NCI-H748 treated with DMSO at 0.1 percent for 48 hours (cell line): ENCODE measurements at places on chromosomes 5 and 9.

- DNase-seq: no peak
Observed at GRCh38 chr9:108991479-108991878, 21.8 kb downstream of the CTNNAL1 start.

DNA sequence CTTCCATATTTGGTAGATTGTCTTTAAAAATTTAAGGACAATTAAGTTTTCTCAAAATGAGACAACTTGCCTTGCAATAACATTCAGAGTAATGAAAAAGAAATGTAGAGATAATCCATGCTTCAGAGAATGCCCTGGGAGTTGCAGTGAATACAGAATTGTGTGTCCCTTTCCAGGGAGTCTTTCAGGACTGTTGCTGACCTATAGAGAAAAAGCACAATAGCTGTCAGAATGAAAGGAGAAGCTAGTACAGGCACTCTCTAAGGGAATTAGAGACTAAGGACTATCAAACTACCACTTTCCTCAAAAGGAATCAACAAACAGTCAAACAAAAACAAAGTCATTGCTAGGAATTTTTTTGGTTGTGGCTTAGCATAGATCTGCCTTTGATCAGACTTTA, 93.0 kb downstream of the CCDC192 start:
- DNase-seq: no peak

DNA sequence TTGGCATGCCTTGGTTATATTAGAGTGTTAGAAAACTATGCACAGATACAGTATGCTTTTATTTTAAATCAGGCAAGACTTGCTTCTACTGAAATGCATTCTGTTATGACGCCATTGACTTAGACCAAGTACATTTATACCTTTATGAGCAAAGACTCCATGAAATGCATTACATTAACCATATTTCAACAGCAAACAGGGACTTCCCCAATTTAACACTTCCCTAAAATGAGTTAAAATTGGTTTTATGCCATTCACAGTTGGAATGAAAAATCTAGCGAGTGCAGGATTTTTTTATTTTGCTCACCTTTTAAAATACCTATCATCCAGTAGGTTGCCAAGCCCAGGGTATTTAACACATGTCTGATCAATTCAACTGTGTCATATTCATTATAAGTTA, 272.1 kb upstream of the IZUMO3 start:
- DNase-seq: no peak

GRCh38 chr5:66757219-66757833, 161.1 kb downstream of the MAST4 start:
- DNase-seq: peak; percentile 74

GRCh38 chr9:136245219-136246150, at the start of gene QSOX2:
TSS of gene QSOX2 (minus strand) at chr9:136245812. CDS start at chr9:136245803, 9 bp downstream.
- DNase-seq: peak; percentile 60

GRCh38 chr9:133103183-133103986, 17.7 kb downstream of the RALGDS start:
- no peak for DNase-seq

- no peak for DNase-seq
Observed at GRCh38 chr5:57360871-57361270, 121.7 kb downstream of the ACTBL2 start.

DNA sequence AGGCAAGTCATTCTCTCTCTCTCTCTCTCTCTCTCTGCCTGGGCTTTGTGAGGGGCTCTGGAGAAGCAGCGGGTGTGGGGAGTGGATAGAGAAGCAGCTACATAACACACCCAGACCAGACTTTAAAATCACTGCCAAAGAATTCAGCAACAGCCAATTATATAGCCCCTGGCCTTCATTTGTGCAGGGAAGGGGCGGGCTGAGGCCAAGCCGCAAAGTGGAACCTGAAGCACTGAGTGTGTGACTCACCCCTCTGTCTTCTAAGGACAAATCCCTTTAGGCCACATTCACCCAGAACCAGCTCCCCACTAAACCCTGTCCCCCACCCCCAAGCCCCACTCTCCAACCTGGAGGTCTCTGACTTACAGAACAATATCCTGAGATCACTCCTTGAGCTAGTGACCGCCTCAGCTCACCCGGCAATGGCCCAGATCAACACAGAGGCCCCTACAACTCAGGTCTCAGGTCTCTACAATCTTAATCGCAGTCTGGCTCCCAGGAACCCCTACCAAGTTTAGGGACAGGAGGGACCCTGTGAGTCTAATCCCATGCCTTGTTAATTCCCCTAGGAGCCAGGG, 6.0 kb downstream of the B4GALT1 start:
- no peak for DNase-seq

- no peak for DNase-seq
Observed at GRCh38 chr9:117072216-117072615, 342.6 kb downstream of the ASTN2 start.

GRCh38 chr5:140883373-140883772, 1.4 kb downstream of the PCDHA13 start:
- no peak for DNase-seq
